Inflammatory macrophage treated with lipopolysaccharide for 4 hours (primary cell): ENCODE measurements at places on chromosomes 2 and 18.

GRCh38 chr18:52826994-52827393 is 487.0 kb downstream of the DCC start:
- no peak for DNase-seq

DNA sequence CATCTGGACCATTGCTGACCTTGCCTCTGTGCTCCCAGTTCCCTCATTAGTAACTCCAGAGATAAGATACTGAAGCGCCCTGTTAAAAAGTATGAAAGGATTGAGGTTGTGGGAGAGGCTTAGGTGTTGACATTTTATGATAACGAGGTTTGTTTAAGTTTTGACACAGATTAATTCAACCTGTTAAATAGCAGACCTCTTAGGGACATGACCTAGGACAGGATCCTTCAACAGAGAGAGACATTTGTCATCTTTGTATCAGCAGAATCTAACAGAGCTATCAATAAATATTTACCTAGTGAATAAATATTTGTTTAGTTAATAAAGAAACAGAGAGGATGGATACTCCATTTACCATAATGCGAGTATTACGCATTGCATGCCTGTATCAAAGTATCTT is 99.5 kb downstream of the DCC start:
- DNase-seq = no peak

- DNase-seq = no peak
These were observed 215.2 kb downstream of the TGIF1 start for GRCh38 chr18:3665204-3665603.

- DNase-seq = no peak
These were observed 55.7 kb downstream of the ITSN2 start for GRCh38 chr2:24304631-24305030.

- no peak for DNase-seq
These were observed 33.8 kb downstream of the RNF144A start for GRCh38 chr2:6951046-6951445.

DNA sequence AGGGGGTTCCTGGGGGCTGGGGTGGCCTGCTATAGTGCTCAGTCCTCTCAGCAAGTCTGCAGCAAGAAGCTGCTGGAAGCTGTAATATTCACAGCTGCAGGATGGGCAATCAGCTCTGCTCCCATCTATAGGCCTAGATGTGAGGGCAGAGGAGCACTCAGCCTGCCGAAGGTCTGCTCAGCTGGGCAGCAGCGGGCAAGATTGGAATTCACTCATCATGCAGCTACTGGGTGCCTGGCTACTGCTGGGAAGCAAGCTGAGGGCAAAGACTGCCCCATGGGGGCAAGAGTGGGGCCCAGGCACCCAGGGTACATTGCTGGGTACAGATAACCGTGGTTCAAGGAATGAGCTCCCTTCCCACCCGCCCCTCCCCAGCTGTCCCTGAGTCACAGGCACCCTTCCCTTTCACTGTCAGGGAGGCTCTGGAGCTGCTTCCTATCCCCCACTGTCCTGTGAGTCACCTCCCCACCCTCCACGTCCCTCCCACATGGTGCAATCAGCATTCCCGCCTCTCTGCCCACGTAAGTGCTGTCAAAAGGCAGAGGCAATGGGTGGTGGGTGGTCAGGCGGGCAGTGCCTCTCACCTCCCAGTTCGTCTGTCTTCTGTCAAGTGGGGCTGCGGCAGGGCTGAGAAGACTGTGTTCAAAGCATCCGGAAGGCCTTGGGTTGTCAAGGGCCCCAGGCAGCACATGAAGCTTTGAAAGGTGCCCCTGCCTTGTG is 169.2 kb downstream of the TRIM43 start:
- peak; percentile 51 for DNase-seq

- no peak for DNase-seq
These were observed 360.6 kb upstream of the SLC14A2 start for GRCh38 chr18:45254709-45255082.

- no peak for DNase-seq
These were observed 71.6 kb downstream of the LNPK start for GRCh38 chr2:175930504-175930903.

DNA sequence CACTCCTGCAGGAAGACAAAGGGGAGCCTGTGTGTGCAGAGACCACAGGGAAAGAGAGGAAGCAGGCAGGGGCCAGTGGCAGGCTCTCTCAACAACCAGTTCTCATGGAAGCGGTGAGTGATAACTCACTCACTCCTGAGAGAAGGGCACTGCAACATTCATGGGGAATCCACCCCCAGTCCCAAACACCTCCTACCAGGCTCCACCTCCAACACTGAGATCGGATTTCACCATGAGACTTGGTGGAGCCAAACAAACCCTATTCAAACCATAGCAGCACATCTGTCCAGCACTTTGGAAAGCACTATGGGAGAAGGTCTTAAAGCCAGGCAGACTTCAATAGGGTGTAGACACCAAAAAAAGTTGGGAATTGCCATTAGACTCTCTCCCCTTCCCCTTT is 345.7 kb upstream of the SPRED2 start:
- DNase-seq = no peak

GRCh38 chr2:25597881-25598280 is 75.5 kb downstream of the DTNB start:
- peak; percentile 24 for DNase-seq

DNA sequence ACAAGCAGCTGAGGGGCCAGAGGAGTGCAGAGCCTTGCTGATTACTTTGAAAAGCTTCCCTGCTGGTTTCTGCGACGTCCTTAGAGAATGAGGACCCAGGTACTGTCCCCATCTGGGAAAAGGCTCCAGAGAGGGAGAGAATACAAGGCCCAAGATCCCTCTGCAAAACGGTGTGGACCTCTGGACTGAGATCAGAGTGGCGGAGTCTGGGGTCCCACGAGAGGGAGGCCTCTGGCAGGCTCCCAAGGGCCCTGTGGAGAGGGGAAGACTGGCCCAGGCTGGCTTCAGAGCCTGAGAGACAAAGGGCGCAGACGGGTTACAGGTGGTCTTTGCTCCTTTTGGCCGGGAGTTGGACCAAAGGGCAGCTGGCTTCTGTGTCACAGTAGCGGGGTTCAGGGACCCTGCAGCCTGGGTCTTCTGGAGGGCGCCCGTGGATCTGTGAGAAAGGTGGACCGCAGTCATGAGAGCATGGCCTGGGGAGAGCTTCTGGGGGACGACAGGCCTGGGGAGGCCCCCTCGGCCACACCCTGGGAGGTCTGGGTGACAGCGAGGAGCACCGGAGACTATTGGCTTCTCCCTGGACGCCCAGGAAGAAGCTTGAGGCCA is 805 bp downstream of the SNORC start:
- no peak for DNase-seq

DNA sequence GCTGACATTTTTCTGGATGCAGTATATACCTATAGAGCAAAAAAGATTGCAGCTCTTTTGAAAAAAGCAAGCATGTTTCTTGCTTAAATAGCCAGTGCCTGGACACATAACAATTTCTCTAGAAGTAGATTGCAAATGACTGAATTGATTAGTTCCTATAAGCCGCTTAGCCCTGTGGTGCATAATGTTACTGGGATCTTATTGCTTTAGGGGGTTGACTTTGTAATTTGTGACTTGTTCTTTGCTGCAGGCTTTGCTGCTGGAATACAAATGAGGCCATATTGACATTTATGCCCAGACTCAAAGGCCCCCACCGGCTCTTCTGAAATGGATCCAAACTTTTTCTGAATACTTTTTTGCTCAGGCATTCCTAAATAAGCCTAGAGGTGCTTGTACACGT is 182.6 kb downstream of the SH3BP4 start:
- no peak for DNase-seq

GRCh38 chr2:20634507-20635112 is 16.3 kb downstream of the HS1BP3 start:
- no peak for DNase-seq

DNA sequence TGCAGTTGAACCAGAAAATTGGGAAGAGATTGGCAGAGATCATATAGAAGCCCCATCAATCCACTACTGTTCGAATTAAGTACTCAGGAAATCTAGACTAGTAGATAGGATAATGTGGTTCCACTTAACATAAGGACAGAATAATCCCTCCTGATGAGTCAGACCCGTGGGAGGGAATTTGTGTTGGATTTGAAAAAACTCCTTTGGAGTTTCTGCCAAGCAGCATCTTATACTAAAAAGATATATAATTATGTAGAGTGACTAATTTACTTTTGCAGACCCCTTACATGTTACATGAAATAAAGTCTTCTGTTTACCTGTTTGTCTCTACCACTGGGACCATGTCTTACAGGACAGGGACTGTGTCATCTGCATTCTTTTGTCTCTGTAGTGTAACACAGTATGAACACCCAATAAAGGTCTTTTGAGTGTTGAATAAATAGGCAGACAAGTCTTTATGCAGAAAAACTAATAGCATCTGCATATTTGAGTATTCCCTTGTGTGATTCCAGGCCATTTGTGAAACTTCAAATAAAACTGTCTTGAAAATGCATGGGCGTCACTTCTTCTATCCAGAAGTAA is 122.6 kb upstream of the DNAJC10 start:
- DNase-seq = no peak

DNA sequence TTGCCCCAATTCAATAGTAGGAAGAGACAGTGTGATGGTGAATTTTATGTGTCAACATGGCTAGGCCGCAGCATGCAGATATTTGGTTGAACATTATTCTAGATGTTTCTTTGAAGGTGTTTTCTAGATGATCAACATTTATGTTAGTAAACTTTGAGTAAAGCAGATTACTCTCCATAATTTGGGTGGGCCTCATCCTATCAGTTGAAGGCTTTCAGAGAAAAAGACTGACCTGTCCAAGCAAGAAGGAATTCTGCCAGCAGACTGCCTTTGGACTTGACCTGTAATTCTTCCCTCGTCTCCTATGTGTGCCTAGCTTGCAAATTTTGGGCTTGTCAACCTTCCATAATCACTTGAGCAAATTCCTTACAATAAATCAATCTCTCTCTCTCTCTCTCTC is 8.3 kb upstream of the GRP start:
- no peak for DNase-seq

DNA sequence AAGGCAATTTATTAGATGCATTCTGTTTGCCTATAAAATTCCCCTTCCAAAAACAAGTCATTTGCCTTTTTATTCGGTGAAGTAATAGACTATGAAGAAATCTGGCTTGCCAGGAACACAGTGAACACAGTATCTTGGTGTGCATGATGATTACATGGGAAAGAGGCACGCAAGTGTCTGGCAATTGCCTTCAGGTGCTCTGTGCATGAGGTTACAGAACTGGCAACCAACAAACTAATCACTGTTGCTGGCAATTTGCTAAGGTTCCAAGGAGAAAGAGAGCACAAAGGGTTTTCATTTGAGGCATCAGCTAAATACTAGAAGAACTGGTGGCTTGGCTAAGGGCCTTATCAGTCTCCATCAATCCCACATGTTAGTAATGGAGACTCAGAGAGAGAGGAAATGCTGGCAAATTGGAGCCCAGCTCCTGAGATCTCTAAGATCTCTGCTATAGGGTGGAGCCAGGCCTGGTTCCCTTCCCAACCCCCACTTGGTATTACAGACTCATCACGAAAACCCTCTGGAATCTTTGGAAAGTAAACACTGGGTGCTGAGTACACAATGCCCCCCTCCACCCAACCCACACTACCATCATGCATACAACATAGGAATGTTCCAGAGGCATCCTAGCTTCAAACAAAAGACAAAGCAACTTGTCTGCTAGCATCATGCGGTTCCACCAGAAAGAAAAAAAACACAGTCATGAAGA is 10.4 kb downstream of the RNF152 start:
- DNase-seq = no peak
